ENCODE measurements at places on chromosomes 5 and 9.
A peak's percentile ranks its signal among the peaks of the same experiment; 100 is the strongest.

GRCh38 chr5:158590746-158591300 lies 508.9 kb downstream of the EBF1 start:
- no peak for DNase-seq

- peak; percentile 29 for DNase-seq
Observed at GRCh38 chr5:157842185-157842584, 16.8 kb downstream of the CLINT1 start.

GRCh38 chr9:83986195-83986594 lies 5.6 kb downstream of the RMI1 start:
- DNase-seq = no peak

DNA sequence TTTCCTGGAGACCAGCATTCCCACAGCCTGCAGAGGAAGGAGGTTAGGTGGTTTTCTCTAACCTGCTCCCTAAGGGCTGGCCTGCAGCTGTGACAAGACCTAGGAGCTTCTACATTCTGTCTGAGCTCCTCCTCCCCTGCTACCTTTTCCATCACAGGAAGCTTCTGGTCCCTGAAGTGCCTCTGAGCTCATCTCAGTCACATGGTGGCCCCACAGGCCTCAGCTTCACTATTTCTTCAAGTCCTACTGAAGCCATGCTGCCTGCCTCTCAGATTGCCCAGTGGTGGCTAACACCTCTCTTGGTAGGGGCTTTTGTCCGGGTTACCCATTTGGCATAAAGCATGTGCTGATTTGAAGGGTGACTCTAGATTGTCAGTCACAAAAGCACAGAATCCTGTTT lies 259.4 kb downstream of the CRB2 start:
- DNase-seq = peak; percentile 60

DNA sequence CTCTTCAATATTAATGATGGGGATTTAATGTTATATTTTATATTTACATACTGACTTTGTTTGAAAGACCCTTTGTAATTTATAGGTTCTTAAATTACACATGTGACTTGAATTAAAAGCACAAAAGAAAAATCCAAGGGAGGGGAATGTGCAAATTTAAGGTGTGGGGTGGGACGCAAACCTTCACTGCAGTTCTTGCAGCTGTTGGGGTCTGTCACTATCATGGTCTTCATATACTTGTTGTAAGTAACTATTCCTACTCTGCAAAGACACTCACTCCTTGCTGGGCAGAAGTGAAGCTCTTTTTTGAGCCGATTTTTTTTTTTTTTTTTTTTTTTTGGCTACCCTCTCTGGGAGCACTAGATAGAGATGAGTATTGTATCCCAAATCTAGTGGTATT lies 505.3 kb downstream of the ARHGEF28 start:
- no peak for DNase-seq

- DNase-seq = no peak
Observed at GRCh38 chr5:80250801-80251200, 5.0 kb downstream of the SERINC5 start.
